ENCODE measurements at places on chromosomes 5 and 9. TPM values are rescaled to one million over a fixed set of nuclear protein-coding genes. Genes with fewer than 3 reads are reported as not detected.

TRIO gene
- total RNA-seq, result 82.9 TPM

PLEKHG4B gene
- total RNA-seq, result 44.3 TPM

ANKRD18B gene
- 10.6 TPM for total RNA-seq

NR2F1-AS1 gene
- 1.9 TPM for total RNA-seq

DNA sequence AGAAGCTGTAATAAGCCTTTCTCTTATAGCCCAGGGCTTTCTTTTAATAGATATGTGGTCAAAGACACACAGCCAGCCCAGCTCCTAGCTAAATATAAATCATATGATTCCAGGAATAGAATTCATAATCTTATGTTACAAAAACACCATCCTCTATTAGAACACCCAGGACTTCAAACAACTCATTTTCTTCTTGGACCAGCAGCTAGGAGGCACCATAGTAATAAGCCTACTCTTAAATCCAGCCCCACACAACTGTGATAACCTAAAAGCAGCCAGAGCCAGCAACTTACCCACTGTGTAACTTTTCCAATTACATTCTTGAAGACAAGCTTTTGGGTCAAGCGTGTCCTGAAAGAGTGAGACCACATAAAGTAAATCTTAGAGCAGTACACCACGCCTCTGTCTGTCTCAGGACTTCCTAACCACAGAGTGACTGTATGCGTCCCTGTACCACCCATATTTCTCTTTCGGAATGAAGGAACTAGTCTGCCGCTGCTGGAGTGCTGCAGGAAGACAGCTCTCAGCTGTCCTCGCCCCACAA is 223.8 kb downstream of the TLE1 start:
- no peak for DNase-seq

- DNase-seq, result no peak
These were observed 16.6 kb downstream of the ATOX1 start for GRCh38 chr5:151741678-151742423.

DNA sequence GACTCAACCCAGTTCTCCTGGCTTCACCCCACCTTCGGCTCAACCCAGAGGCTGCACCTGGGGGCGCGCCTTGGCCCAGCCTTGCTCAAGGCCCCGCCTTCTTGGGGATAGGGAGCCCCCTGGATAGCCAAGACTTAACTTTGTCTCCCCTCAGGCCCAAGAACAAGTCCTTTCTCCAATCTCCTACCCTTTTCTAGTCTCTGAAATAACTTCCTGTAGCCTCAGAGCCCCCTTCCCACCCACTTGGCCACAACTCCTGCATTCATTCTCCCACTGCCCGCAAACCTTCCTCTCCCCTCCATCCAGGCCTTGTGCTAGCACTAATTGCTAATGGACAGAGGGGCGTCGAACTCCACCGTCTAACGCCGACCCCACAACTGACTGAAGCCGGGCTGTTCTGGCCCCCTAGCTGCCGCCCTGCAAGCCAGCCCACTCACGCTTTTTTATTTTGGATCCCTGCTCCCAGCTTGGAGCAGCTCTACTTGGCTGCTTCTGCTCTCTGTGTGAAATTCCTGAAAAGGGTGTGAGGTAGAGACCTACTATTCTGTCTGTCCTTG is 579 bp upstream of the ASTN2 start:
- peak; percentile 54 for DNase-seq

DNA sequence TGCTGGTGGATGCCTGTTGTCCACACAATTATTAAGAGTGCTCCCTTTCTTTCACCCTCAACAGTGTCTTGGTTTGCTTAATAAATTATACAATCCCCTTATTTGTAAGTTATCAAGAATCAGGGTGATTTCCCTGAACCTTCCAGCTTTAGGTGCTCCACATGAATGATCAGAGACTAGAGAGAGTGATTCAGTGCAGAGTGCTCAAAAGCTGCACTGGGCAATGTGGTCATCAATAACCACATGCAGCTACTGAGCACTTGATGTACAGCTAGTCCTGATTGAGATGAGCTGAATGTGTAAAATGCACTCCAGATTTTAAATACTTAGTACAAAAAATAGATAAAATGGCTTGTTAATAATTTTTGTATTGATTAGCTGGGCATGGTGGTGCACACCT is 76.8 kb upstream of the TRIO start:
- no peak for DNase-seq

GRCh38 chr5:55702598-55703345 is 9.4 kb downstream of the SLC38A9 start:
- no peak for DNase-seq

GRCh38 chr9:30697958-30698357 is 1686.5 kb upstream of the ACO1 start:
- no peak for DNase-seq

GRCh38 chr9:134460206-134460605 is 134.0 kb downstream of the RXRA start:
- DNase-seq, result no peak

DNA sequence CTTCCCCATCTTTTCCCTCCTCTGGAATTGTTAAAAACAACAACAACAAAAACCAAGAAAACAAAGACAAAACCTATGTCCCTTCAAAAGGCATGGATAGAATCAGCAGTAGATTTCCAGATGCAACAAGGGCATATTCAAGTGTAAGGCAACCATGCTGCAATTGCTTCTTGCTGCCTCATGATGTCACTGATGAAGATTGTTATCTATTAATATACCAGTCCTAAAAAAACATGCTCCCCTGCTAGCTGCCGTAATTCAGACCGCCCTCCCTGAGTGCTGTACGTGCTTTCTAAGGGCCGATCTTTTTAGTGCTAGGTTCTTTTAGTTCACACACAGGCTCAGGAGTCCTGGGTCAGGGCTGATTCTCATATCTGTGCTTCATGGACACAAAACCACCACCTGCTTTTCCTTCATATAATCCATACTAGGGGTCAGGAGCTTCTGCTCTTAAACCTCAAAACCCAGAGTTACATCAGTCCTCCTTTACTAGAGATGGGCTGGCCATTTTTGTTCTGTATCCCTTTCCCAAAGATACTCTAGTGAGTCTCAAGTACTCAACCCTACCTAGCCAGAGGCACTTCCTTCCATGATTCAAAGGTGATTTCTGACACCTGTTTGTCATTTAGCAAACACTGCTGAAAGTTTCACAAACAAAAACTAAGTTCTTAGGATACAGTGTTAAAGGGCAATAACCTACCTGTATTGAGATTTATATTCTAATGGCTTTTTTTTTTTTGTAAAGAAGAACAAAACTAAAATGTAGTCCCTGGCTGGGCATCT is 82.1 kb downstream of the GIN1 start:
- DNase-seq, result no peak

DNA sequence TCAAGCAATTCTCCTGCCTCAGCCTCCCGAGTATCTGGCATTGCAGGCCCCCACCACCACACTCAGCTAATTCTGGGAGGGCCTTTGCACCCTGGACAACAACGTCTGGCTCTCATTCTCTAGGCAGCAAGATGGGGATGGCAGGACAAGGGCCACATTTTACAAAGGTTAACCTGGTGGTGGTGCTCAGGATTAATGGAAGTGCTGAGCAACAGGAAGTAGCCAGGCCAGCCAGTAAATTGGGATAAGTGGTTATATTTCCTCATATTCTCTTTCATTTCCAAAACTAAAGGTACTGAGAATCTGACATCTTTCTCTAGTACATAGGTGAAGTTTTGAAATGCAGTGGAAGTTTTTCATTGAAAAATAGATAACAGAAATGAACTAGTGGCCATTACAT is 24.7 kb upstream of the ASPN start:
- no peak for DNase-seq

DNA sequence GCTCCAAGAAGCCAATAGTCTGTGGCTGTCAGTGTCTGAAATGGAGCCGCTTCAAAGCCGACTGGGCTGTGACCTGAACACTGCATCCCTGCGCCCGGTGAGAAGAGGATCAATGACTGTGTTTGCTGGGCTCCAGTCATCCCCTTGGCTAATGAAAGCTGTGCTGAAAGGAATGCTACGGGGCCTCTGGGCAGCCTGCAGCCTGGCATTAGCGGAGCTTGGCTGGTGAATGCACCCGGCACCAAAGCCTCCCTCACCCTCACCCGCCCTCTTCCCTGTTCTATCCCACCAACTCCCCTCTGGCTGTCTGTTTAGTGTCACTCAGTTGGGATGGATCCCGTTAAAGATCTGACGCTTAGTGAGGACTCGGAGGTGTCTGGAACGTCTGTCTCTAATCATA is 355.3 kb downstream of the BNC2 start:
- peak; percentile 46 for DNase-seq

GRCh38 chr5:36575361-36575781 is 31.0 kb upstream of the SLC1A3 start:
- DNase-seq, result no peak

DNA sequence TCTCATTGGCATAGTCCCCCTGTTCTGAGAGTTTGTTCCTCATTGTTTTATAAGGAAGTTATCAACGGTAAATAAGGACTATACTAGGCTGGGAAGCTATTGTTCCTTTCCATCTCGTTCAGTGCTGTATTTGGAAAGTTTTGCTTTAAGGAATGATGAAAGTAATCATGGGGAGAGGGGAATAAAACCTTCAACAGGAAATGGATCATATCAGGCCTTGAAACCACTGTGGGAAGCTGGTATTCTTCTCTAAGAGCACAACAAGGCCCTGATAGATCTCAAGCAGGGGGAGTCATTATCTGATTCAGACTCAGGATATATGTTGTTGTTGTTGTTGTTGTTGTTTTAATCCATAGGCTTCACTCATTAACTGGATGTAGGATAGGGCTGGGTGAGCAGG is 474.5 kb downstream of the ENC1 start:
- DNase-seq, result no peak

DNA sequence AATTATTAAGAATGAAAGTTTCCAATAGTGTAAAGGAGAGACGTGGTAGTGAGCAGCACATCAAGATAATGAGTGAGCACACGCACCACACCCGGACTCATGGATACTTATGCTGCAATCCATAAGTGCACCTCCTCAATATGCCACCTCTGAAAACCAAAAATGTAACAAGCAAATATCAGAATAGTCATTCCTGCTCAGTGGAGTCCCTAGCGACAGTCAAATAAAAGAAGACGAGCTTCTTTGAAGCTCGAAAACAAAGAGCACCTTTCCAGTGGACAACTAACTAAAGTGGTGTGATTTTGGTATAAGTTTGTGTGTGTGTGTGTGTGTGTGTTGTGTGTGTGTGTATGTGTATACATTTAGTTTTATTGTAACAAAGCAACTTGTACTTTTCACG is 241.3 kb downstream of the DEPDC1B start:
- DNase-seq, result no peak

DNA sequence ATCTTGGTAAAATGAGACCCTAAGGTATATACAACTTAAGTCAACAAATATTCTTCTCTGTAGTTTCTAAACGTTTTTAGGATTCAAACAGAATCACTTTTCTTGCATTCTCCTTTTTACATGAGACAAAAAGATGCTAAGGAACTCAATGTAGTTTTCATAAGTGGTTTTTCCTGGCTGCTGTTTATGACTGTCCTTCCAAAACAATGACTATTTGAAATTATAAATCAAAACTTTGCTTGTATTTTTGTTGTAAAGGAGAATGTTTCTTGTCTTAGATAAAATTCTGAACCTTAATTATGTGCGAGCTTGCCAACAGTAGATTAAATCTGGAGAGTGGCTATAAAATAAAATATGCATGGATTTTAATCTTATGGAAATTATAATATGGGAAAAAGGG is 53.8 kb downstream of the GRIN3A start:
- no peak for DNase-seq

- no peak for DNase-seq
These were observed 172.4 kb upstream of the PHYKPL start for GRCh38 chr5:178404987-178405386.

DNA sequence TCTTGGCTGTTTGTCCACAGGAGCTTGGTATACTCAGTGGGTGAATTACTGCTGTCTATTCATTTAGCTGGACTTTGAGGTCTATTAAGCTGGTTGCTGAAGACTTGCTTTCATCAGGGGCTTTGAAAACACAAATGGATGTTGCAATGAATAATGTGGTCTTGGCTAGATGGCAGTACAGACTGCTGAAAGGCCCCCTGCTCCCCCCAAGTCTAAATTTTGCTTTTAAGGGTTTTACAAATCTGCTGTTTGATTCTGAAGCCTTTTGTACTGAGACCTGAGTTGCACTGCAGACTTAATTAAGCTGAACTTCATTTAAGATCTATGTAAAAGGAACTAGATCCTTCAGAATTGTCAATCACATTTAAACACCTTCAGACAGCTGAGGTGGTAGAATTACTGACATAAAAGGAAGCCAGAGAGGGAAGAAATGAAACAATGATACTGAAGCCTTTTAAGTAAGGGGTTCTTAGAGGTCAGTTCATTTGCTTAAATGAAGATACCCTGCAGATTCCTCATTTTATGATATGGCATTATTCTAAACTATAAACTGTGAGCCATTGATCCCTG is 37.3 kb downstream of the KCTD16 start:
- DNase-seq, result no peak

DNA sequence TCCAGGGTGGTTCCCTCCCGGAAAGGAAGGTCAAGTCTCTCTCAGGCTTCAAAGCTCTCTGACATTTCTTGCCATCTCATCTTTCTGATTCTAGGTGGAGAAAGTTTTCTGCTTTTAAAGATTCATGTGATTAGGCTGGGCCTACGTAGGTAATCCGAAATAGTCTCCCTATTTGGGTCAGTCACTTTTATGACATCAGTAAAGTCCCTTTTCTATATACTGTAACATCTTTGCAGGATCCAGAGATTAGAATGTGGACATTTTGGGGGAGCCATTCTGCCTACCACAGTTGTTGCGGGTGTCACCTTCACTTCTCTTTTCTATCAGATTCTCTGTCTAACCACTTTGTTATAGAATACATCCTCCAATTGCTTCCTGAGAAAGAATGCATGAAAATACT is 1.9 kb upstream of the RNF180 start:
- DNase-seq, result no peak

GRCh38 chr9:118401546-118401945 is 697.3 kb downstream of the TLR4 start:
- no peak for DNase-seq

- DNase-seq, result no peak
These were observed 3.2 kb upstream of the DBN1 start for GRCh38 chr5:177476531-177477233.

DNA sequence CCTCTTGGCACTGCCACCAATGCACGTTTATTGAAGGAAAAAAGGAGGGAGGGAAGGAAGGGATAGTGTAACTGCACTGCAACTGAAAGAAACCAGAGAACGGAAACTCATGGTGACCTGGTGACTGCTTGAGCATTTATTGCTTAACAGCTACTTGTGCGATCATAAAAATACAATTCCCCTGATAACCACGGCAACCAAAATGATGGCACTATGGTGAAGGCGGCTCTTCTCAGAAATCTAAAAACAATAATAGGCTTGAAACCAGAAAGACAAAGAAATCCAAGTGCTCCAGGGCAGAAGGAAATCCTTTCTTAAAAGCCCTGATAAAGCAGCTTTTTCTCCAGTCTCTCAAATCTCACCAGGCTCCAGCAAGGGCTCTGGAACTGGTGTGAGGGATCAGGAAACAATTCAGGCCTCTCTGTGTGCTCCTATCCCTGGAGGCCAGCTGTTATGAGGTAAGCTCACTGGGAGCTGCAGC is 1.9 kb downstream of the FBXO10 start:
- DNase-seq, result peak; percentile 32

Data from H9 (cell line).